ENCODE measurements at places on chromosomes 2 and 18.

DNA sequence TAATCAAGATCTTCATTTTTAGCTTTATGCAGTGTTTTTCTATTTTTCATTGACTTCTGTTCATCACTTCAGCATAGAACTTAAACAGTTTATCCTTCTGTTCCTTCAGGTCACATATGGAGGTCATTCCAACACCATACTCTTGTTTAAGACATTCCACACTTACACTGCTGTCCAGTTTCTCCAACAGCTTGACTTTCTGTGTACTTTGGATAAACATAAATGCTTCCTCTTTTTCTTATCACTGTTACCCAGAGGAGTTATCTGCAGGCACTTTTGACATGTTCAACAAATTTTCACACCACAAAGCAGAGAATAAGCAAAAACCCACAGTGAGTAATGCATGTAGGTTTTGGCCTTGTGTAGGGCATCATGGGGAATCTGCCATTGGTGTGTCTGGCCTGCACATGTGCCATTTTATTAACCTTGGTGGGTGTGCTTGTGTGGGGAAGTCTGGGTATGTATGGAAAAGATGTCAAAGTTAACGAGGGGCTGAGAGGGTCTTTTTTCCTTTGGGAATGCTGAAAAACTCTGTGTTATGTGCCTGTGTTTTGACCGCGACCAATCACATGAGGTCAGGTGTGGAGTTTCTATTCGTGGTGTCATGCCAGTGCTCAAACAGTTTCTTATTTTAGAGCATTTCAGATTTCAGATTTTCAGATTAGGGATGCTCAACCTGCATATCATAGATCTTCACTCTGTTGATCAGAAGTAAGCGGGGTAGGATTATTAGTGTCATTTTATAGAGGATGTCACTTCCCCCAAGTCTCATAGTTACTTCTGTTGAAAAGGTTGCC lies 53.9 kb upstream of the ACVR1 start:
- no peak for DNase-seq

DNA sequence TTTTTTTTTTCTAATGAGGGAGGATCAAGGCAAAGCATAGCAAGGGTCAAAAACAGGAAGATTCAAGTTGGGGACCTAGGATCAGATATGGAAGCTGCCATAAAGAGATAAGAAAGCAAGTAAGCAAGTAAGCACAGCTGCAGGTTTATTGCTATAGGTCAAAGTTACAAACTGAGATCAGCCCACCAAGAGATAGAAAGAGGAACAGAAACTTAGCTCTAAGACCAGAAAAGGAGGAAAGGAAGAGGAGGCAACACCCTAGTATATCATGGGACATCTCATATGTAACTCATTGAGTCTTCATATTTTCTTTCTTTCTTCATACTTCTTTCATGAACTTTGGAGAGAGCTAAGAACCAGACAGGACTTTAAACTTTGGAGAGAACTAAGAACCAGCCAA lies 295.9 kb upstream of the CRIM1 start:
- DNase-seq: no peak

GRCh38 chr2:182240862-182241371 lies 185.9 kb downstream of the PDE1A start:
- no peak for DNase-seq

- DNase-seq: no peak
Observed at GRCh38 chr18:2027756-2028155, 543.5 kb downstream of the METTL4 start.

GRCh38 chr2:3633089-3633981 lies 24.7 kb upstream of the ALLC start:
- DNase-seq: no peak

DNA sequence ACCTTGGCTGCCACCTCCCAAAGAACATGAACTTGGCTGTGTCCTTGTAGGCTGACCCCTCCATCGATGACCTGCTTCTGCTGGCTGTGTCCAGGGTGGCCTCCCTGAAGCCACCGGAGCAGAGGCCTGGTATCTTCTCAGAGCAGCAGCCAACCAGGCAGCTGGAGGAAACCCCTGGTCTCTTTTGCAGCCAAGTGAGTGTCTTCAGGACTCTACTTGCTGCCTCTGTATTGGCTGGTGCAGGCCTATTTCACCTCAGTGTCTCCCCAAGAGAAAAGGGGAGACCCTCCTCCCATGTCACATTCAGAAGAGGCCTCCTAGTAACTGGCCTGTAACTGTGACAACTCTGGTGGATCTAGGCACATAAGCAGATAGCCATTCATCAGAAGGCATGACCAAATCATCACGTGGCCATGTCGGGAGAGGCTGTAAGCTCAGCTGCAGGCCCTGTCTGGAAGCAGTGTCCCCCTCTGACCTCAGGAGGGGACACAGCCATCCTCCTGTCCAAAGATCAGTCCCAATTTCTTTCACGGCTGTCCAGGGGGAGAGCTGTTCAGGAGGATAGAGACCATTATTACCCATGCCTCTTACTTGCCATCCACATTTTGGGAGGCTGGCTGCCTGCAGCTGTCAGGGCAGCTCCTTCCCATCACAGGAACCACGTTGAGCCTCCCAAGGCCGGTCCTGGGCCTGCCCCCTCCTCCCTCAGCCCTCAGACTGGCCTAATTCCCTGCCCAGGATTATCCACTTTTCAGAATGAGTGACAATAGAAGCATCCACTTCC lies 20.9 kb upstream of the ROCK2 start:
- no peak for DNase-seq

GRCh38 chr2:216765761-216766262 lies 70.5 kb upstream of the IGFBP5 start:
- no peak for DNase-seq

- no peak for DNase-seq
Observed at GRCh38 chr2:219500135-219500534, 1.4 kb downstream of the GMPPA start.

All from anterior cingulate cortex (tissue), 58 donors.